ENCODE measurements at places on chromosomes 4 and X. TPM values are rescaled to one million over a fixed set of nuclear protein-coding genes. Genes with fewer than 3 reads are reported as not detected.

Gene PLCXD1
- total RNA-seq: 4.2 TPM

Gene TLL1
- 3.6 TPM for total RNA-seq

- H3K4me1 ChIP-seq: no peaks in the 10 kb centered on the region
- no peak overlapping the region for H3K4me3 ChIP-seq
- H3K36me3 ChIP-seq: no peaks in the 10 kb centered on the region
- no peaks in the 10 kb centered on the region for H3K27me3 ChIP-seq
- no peak for DNase-seq
- H3K27ac ChIP-seq: no peak overlapping the region
Observed at GRCh38 chrX:37553476-37553875, 18.0 kb upstream of the LANCL3 start.

DNA sequence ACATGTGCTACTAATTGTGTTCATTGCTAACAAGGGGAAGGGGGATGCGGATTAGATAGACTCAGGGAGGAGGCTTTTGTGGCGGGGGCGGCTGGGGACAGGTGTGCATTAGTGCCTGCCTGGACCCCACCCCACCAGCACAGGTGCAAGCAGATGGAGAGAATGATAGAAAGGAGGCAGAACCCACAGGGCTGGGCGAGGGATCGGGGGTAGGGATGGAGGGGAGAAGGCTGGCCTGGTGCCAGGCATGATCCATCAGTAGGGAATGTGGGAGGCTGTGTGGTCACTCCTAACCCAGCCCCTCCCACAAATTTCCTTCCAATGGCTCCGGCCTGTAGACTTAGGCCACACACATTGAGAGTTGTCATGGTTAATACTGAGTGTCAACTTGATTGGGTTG lies 30.5 kb upstream of the CRMP1 start:
- H3K27ac ChIP-seq: no peak overlapping the region
- no peaks in the 10 kb centered on the region for H3K4me1 ChIP-seq
- DNase-seq: no peak
- no peaks in the 10 kb centered on the region for H3K36me3 ChIP-seq
- H3K4me3 ChIP-seq: no peak overlapping the region

Gene NOX1
- total RNA-seq: not detected

Gene KIAA0232
- total RNA-seq: 9.6 TPM

- no peaks in the 10 kb centered on the region for H3K4me1 ChIP-seq
- H3K4me3 ChIP-seq: no peak overlapping the region
- no peak overlapping the region for H3K27ac ChIP-seq
- no peaks in the 10 kb centered on the region for H3K27me3 ChIP-seq
- H3K36me3 ChIP-seq: no peaks in the 10 kb centered on the region
Observed at GRCh38 chr4:52483186-52483890, 175.8 kb downstream of the USP46 start.

Gene VCX3A
- not detected for total RNA-seq

Gene NUDT10
- 1.0 TPM for total RNA-seq

GRCh38 chrX:63408050-63408449 lies 56.9 kb upstream of the SPIN4 start:
- H3K27ac ChIP-seq: no peak overlapping the region
- no peaks in the 10 kb centered on the region for H3K27me3 ChIP-seq
- no peak for DNase-seq

Gene USP46
- 6.7 TPM for total RNA-seq

GRCh38 chrX:15926622-15927021 lies 72.0 kb upstream of the AP1S2 start:
- no peaks in the 10 kb centered on the region for H3K36me3 ChIP-seq
- H3K27ac ChIP-seq: no peak overlapping the region
- H3K4me1 ChIP-seq: no peaks in the 10 kb centered on the region
- DNase-seq: no peak
- no peaks in the 10 kb centered on the region for H3K27me3 ChIP-seq
- H3K4me3 ChIP-seq: no peak overlapping the region

Gene UGT2A1
- not detected for total RNA-seq

- H3K27ac ChIP-seq: peak overlapping the region; percentile 95
- H3K36me3 ChIP-seq: no peaks in the 10 kb centered on the region
- H3K27me3 ChIP-seq: no peaks in the 10 kb centered on the region
- DNase-seq: peak; percentile 55
Observed at GRCh38 chr4:183099537-183100297, 660 bp downstream of the WWC2 start.

Gene SERPINA7
- not detected for total RNA-seq

DNA sequence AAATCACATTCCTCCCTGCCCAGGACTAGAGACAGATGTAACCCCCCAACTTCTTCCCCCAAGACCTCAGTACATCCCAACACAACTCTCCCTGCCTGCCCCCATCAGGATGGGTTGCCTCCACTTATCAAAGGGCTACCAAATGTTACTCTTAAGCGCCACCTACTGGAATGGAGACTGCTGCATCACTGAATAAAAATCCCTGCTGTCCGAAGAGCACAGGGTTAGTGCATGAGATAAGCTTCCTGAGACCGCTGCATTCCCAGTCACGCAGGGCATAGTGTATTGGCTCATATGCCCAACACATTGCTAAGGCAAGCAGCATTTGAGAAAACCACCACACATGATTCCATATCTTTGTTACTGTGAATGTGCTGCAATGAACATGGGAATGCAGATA lies 544.5 kb downstream of the PPP4R3C start:
- DNase-seq: peak; percentile 22
- no peaks in the 10 kb centered on the region for H3K36me3 ChIP-seq
- no peaks in the 10 kb centered on the region for H3K4me1 ChIP-seq
- H3K27ac ChIP-seq: no peak overlapping the region

Gene PDLIM3
- 22.1 TPM for total RNA-seq

GRCh38 chr4:10783351-10783750 lies 98.8 kb upstream of the CLNK start:
- H3K36me3 ChIP-seq: no peaks in the 10 kb centered on the region
- H3K4me1 ChIP-seq: no peaks in the 10 kb centered on the region
- no peak overlapping the region for H3K27ac ChIP-seq
- DNase-seq: no peak
- H3K27me3 ChIP-seq: no peaks in the 10 kb centered on the region

Gene SULT1E1
- 1.3 TPM for total RNA-seq

GRCh38 chr4:86942185-86942666 lies 7.4 kb downstream of the AFF1 start:
- no peak for DNase-seq
- H3K27me3 ChIP-seq: no peaks in the 10 kb centered on the region
- peaks cover 81% of the 10 kb centered on the region for H3K4me1 ChIP-seq
- H3K27ac ChIP-seq: peak overlapping the region; percentile 56
- H3K4me3 ChIP-seq: no peak overlapping the region

Gene TGIF2LX
- not detected for total RNA-seq

DNA sequence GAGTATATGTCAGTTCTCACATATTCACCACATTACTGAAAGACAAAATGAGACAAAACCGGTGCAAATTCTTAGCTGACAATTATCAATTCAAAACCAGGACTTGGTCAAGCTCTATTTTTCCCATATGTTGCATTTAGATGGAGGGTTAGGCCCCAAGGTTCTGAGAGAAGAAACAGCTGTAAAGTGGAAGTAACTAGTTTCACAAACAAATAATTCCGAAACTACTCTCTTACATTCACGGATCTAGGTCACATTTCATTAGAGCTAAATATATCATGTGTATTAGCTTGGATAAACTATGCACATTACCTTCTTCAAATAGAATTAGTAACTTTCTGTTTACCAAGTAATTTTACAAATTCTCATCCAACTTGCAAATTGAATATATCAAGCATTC lies 3.7 kb upstream of the GABRA2 start:
- no peak overlapping the region for H3K27ac ChIP-seq
- H3K4me1 ChIP-seq: peaks cover 18% of the 10 kb centered on the region
- H3K27me3 ChIP-seq: peaks cover 20% of the 10 kb centered on the region
- H3K4me3 ChIP-seq: no peak overlapping the region
